Stimulated activated CD8-positive, alpha-beta memory T cell treated with anti-CD3 and anti-CD28 coated beads, Interleukin-7, amount 100 ng/mL, for 48 hours (primary cell): ENCODE measurements at places on chromosomes 2 and 18.

- DNase-seq: no peak
These were observed 643 bp downstream of the PLCL1 start for GRCh38 chr2:197804758-197805714.

DNA sequence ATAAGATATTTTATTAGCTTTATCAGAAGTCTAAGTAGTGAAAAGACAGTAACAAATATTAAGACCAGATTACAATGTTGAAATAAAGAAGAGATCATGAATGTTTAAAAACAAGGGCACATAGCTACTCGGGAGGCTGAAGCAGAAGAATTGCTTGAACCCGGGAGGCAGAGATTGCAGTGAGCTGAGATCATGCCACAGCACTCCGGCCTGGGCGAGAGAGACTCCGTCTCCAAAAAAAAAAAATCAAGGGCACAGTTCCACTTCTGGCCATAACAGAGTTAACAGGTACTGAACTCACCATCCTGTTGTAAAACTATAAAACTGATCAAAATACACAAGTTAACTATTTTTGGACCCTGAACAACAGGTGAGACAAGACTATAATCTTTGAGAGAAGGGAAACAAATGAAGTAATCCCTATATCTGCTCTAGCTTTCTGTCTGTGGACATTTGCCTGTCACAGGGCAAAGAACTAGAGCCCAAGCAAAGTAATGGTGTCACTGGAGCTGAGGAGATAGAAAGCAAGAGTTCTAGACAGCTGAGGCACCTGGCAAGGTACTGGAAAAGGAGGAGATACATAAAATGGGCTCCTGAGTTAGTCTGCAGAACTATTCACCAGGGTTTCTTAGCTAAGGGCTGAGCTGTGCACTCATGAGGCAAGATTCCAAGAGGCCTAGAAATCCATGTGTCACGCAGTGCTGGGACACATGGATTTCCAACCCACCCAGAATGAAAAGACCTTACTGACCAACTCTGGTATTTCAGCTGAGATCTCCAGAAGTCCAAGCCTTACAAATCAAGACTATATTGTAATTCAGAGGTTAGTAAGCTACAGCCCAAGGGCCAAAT lies 15.2 kb downstream of the MMADHC start:
- DNase-seq: no peak

GRCh38 chr2:96353032-96353561 lies 17.5 kb downstream of the NCAPH start:
- no peak for DNase-seq

DNA sequence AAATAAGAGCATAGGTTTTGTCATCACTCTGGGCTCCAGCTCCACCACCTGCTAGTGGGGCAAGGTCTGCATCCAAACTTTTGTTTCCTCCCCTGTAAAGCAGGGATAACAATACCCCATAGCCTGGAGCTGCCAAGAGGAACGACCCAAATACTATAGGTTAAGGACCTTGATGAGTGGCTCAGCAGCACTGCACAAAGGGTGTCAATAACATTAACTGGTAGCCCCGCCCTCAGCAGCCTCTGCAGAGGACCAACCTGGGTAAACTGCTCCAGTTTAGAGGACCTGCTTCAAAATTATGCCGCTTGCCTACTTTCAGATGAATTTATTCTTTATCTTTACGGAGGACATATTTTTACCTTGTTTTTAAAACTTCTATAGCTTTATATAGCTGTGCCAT lies 65.8 kb upstream of the RIOK3 start:
- no peak for DNase-seq

DNA sequence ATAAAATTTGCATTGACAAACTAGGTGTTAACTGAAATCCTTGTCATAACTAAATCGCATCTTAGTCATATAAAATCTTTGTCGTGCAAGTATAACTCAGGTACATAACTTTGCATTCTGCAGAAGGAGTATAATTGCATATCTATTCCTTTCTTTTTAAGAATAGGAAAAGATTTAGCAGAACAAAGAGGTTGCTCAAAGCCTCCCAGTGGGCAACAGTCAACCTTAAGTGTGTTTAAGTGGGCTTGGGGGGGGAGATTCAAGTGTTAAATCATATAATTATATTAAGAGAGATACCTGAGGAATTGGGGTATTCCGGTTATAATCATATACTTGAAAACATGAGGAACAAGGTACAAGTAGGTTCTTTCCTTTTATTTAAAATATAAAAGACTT lies 913.3 kb downstream of the CPS1 start:
- DNase-seq: no peak

- no peak for DNase-seq
These were observed 54.6 kb downstream of the LAMA3 start for GRCh38 chr18:23743733-23744333.
